Skeletal muscle cell (primary cell): ENCODE measurements at places on chromosomes 2 and 18.

DNA sequence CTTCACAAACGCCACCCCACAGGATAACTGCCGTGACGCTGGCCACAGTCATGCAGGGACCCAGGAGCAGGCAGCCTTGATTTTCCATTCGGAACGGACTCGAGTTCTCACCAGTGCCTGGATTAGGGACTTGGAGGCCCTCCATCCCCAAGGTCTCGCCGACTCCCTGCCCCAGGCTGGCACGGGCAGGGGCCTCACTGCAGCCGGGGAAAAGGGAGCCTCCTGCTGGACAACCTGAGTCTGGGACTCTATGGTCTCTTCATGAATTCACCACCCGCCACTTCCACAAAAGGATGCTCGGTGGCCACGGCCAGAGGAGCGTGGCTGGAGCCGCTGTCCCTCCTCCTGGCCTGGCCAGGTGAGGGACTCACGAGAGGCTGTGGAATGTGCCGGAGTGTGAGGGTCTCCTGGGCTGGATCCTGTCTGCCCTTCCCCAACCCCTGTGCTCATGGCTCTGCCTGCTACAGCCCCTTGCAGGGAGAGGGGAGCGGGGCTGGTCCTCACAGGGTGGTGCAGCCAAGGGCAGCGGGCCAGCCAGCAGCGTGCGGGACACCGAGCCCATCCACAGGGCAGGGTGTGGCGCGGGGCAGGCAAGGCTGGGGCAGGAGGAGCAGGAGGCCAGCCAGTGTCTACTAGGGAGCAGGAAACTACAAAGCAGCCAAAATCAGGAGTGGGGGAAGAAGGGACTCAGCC is 42.3 kb downstream of the AQP12A start:
- DNase-seq, result no peak

- DNase-seq, result no peak
Measured at GRCh38 chr2:234705108-234705507, 208.2 kb upstream of the ARL4C start.

- DNase-seq, result peak; percentile 62
Measured at GRCh38 chr2:47867205-47867604, 39.1 kb downstream of the FBXO11 start.

GRCh38 chr2:95388856-95389244 is 13.7 kb upstream of the FAHD2A start:
- no peak for DNase-seq

DNA sequence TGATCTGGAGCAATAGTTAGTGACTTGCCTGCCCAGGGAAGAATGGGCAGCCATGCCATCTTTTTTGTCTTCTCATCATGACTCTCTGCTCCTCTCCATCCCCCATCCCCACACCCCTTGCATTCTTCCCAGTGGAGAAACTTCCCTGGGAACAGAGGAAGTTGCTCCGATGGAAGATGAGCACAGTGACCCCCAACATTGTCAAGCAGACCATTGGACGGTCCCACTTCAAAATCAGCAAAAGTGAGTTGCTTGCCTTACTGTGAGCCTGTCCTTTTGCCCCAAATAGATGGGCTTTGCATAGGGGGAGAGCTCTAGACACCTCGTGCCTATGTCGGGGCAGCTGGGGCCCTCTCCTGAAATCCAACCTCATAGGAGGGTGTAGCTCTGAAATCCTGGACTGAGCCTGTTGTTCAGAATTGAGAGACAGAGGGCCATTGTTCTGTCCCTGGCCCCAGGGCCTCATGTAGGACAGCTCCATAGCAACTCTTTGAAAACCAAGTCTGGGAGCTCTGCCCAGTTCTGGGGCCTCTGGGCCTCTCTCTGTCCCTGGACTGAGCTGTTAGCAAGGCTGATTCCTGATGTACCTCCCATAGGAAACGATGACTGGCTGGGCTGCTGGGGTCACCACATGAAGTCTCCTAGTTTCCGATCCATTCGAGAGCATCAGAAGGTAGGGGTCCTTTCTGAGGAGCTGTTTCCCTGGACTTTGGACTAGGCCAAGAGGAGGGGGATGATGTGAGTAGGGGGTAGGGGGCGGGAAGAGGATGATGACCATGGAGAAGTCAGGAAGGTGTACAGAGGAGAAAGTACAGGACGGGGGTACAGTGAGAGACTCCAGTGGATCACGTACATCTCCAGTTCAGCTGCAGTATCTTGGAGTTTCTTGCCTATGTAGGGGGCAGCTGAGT is 35.2 kb downstream of the TTLL4 start:
- DNase-seq, result peak; percentile 24
